ENCODE measurements at places on chromosomes 1 and 21.

GRCh38 chr1:176996456-176997090, 167.9 kb downstream of the ASTN1 start:
- no peak for DNase-seq

DNA sequence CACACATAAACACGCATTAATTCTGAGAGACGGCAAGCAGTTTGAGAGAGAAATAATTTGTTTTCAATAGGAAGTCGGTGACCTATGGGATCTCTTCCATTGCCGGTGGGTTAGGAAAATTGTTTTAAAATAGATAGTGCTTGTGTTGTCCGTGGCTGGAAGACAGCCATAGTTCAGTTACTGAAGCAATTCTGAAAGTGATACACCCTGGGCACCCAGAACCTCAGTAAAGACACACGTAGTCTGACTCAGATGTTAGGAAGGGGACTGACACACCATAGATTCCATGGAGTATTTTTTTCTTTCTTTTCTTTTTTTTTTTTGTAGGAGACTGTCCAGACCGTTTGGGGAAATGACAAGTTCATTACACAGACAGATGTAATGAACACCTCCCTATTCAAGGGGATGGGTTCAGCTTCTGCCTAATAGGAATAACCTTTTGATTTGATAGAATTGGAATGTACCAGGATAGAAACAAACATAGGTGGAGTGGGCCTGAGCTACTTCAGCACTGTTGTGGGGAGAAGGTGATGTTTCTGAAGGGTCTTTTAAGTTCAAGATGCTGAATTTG, 1.6 kb downstream of the C1orf21 start:
- DNase-seq: no peak

DNA sequence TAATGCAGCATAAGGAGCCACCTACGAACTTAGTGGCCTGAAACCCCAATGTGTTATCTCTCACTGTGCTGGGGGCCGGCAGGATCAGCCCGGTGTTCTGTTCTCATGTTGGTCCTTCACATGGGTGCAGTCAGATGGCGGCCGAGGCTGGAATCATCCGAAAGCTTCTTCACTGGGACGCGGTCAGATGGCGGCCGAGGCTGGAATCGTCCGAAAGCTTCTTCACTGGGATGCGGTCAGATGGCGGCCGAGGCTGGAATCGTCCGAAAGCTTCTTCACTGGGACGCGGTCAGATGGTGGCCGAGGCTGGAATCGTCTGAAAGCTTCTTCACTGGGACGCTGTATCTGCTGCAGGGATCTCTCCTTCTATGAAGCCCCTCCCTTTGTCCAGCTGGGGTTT, 12.6 kb upstream of the PCBP3 start:
- DNase-seq: no peak

GRCh38 chr1:230317823-230318819, 108.0 kb downstream of the PGBD5 start:
- peak; percentile 88 for DNase-seq

DNA sequence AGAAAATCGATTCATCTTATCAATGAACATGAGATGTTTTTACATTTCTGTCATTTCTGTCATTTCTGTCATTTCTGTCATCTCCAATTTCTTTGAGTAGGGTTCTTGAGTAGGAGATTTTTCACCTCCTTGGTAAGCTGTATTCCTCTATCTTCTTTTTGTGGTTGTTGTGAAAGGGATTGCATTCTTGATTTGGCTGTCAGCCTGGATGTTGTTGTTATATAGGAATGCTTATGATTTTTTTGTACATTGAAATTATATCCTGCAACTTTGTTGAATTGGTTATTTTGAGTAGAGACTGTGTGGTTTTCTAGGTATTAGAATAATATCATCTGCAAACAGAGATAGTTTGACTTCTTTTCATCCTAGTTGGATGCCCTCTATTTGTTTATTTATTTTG, 1233.7 kb downstream of the PLA2G4A start:
- no peak for DNase-seq

- no peak for DNase-seq
Observed at GRCh38 chr1:236030534-236030933, 34.4 kb downstream of the NID1 start.

DNA sequence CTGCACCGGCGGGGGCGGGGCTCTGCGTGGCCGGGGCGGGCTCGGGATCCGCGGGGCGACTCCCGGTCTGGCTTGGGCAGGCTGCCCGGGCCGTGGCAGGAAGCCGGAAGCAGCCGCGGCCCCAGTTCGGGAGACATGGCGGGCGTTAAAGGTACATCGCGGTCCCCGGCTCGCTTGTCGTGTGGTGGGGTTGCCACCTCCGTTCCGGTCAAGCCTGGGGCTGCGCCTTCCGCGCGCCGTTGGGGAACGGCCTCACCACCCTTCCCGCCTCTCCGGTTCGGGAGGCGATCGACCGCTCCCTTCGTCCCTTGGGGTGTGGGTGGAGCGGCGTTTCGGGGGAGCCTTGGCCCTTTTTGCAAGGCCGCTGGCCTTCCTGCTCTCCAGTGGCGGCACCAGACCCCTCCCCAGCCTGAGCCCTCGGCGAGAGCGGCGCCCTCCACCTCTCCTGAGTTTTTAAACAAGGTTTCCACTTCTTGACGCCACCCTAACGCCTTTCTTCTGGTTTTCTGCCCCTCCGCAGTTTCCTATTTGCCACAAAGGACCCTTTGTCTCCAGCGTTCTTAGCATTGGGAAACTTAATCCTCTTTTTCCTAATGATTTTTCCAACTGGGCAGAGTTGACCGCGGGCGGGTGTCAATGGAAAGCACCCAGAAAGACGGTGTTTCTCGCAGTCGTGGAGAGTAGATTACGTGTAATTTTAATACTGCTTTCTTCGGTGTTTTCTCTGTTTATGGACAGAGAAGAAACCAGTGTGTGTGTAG, at the start of the genes LEPR and LEPROT:
Gene LEPR, plus strand, starts transcription at position 79 of the 761 bp plus-strand sequence. CDS start 144,898 bp downstream, outside the sequence.
Gene LEPROT, plus strand, starts transcription at position 79 of the 761 bp plus-strand sequence. Its CDS starts 57 bp downstream, at position 136.
- no peak for DNase-seq

DNA sequence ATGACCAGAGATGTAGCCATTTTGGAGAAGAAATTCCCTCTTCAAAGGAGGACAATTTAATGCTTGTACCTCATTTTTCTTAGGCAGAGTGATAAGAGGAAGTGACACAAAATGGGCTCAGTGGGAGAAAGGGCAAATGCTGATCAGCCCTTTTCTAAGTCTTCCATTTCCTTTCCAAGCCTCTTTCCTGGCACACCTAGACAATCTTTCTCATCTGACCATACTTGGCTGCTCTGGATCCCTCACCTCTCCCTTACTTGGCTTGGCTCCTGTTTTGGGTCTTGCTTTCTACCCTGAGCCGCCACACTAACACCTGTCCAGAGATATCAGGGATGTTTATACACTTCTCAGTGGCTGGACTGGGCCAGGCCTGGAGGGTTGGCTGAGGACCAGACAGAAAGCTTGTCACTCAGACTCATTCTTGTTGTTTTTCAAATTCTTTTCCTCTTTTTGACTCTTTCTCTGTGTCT, 13.1 kb downstream of the TXNIP start:
- DNase-seq: peak; percentile 69

GRCh38 chr1:181159451-181160140, 71.1 kb downstream of the IER5 start:
- DNase-seq: no peak

GRCh38 chr21:37074197-37074510, 1.1 kb downstream of the TTC3 start:
- DNase-seq: peak; percentile 39

DNA sequence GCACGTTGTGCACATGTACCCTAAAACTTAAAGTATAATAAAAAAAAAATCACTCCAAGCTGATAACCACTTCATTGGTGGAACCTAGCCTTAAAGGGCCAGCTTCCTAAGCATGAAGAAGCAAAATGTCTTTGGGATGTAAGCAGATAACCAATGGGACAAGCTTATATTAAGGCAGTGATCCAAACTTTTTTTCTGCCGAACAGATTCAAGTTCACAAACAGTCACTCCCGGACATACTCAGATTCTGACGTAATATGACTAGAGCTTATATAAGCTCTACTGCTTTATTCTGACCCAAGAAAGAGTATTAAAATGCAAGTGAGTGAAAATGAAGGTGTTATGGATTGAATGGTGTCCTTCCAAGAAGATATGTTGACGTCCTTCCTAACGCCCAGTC, 44.9 kb upstream of the HIVEP3 start:
- DNase-seq: no peak

DNA sequence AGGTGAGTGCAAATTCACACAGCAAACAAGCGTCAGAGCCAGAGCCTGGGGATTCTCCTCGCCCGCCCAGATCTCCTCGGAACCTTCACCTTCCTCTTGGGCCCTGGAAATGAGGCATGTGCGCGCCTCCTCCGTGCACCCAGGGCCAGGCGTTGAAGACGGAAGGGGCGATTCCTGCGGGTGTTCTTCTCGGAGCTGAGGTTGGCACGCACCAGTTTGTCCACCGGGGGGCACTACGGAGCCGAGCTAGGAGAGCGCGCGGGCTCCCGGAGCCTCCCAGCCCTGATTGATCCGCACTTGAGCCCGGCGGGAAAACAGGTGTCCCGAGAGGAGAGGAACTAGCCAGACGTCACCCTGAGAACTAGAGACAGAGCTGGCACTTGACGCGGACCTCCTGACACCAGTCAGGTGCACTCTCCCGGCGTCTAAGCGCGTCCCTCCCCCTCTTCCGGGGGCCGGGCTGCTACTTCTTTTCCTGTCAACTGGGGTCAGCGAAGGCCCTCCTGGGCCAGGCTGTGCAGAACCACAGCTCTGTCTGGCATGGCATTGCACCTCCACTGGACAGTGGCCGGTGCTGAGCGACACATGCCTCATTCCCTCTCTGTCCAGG, 18.3 kb upstream of the SERINC2 start:
- peak; percentile 86 for DNase-seq

DNA sequence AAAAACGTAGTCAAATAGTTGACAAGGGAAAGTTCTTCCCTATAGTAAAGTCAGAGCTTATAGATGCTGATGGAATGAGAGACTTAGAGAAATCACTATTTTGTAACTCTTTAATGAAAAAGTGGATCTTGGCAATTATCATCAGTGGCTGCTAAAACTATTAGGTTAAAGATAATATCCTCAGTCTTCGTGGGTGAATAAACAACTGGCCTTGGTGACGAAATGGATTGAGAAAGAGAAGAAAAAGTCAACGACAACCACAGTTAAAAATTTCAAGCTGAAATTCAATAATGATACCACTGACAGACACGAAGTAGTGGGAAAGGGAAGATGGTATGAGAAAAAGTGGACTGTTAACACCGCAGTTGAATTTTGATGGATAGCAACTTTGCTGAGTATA, 90.0 kb upstream of the GNG4 start:
- no peak for DNase-seq

- no peak for DNase-seq
Observed at GRCh38 chr1:176897350-176898236, 266.9 kb downstream of the ASTN1 start.

- no peak for DNase-seq
Observed at GRCh38 chr1:240018617-240019016, 73.1 kb upstream of the FMN2 start.

DNA sequence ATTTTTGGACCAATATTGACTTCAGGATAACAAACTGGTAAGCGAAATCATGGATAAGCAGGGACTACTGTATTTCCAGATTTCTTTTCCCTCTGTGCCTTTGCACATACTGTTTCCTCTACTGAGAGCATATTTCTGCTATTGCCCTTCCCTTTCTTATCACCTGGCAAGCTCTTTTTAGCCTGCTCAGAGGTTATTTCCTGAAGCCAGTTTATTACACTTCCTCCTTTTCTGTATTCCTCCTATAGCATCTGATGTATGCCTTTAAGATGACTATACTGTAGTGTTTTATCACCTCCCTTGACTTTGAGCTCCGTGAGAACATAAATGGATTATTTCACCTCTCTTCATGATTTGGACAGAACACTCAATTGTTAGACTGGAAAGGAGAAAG, 49.0 kb downstream of the MAGI3 start:
- no peak for DNase-seq

- no peak for DNase-seq
Observed at GRCh38 chr21:34801519-34802132, 132.8 kb downstream of the CLIC6 start.

DNA sequence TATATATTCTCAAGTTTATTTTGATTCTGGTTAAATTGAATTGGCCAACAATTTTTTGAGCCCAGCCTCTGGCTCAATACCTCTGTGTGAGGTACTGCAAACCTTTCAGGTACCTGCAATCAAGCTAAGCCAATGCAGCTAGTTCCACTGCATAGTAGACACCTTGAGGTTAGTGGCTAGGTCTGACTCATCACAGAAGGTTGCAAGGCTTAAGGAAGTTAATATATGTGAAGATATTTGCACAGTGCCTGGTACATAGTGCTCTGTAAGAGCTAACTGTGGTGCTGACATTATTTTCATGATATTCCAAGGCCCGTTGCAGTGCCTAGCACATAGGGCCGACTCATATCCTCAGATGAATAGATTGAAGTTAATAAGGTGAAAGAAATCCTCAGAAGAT, 330.5 kb upstream of the KAZN start:
- no peak for DNase-seq

GRCh38 chr1:29331729-29332128, 95.4 kb downstream of the PTPRU start:
- DNase-seq: no peak

DNA sequence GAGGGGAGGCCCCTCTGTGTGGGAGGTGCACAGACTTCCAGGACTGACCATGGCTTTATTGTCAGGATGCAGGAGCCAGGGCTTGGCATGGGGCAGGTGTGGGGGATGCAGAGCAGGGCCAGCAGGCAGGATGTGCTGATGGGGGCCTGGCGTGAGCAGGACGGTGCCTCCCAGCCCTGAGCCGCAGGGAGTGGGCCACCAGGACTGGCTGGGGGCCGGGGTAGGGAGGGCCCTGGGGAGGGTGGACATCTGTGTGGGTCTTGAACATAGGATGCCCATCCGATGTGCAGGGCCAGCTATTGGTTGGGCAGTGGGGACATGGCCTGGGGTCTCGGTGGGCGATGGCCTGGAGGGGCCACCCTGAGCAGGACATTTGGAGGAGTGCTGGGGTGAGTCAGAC, 15.6 kb downstream of the PRMT2 start:
- no peak for DNase-seq

DNA sequence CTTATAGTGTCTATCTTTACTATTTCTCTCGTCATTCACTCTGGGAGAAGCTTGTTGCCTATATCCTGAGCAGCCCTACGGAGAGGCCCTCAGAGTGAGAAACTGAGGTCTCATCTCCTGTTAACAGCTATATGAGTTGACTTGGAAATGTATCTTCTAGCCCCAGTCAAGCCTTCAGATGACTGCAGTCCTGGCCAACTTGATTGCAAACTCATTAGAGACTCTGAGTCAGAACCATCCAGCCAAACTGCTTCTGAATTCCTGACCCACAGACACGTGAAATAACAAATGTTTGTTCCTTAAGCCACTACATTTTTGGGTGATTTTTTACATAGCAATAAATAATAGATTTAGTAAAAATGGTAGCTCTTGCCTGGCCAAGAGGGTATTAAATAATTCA, 3.9 kb upstream of the ZBED6 start:
- DNase-seq: no peak

- no peak for DNase-seq
Observed at GRCh38 chr1:83813576-83813975, 185.4 kb downstream of the TTLL7 start.

DNA sequence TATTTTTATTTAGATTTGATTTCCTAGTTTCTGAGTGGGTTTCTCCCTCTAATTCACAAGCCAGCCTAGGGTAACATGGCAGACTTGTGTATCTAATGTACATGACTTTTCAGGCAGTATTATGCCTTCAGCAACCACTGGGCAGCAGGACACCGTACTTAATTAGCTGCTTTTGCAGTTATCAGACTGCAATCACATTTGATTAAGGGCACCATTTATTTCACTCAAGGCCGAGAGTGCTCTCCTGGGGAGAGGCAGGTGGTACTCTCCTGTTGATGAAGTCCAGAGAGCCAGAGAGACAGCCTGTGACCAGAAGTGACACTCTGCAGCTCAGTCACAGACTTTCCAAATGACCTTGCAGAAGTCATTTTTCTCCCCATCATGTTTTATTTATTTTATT, 18.7 kb downstream of the CYYR1 start:
- no peak for DNase-seq
